Stimulated activated CD8-positive, alpha-beta memory T cell treated with anti-CD3 and anti-CD28 coated beads, Interleukin-7, amount 100 ng/mL, for 48 hours (primary cell): ENCODE measurements at places on chromosomes 3 and 15.
A peak's percentile ranks its signal among the peaks of the same experiment; 100 is the strongest.

- no peak for DNase-seq
Measured at GRCh38 chr15:61115679-61116078, 113.4 kb downstream of the RORA start.

- DNase-seq, result no peak
Measured at GRCh38 chr15:27843146-27843545, 256.0 kb downstream of the OCA2 start.

DNA sequence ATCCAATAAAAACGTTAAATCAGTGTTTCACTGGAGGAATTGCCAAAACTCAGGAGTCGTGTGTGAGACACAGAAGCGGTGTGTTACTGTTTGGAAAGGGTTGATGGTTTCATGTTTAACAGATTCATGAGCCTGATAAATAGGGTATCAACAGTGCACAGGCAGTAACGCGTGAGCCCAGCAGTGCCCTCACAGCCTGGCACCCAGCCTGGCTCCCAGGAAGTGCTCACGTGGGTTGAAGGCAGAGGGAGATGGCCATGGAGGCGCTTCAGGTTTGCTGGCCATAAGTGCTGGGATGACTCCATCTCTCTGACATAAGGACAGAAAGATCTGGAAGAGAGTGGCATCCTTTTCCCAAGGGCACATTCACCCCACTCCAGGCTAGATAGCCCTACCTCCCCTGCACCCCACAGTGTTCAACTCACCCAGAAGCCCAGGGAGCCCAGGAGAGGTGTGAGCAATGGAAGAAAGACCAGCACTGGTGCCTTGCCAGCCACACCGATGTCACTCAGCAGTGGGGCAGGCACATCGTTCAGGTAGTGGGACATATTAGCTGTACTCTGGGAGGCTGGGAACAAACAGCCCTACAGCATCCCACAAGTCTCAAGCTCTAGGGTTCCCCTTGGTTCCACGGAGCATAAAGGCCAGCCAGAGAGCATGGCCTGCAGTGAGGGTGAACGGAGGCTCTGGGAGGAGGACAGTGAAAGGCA, 164.3 kb downstream of the LRRK1 start:
- DNase-seq, result no peak

GRCh38 chr3:8561370-8561769, 59.7 kb downstream of the LMCD1 start:
- DNase-seq, result no peak

DNA sequence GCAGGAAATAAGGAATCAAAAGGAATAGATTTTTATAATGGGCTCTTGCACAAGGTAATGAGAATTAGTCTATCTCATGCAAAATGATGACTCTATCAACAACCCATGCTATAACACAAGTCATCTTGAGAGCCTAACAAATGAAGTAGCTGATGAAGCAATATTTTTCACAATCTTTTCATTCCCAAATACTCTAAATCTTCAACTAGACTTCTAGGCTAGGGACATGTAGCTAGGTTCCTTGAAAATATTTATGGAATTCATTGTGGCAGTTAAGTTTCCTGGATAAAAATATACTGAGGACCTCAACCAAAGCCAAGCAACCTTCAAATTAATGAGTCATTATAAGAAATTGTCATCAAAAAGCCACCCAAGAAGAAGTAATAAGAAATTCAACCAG, 55.4 kb downstream of the DCBLD2 start:
- no peak for DNase-seq

- DNase-seq, result no peak
Measured at GRCh38 chr15:101526021-101526420, 36.5 kb upstream of the PCSK6 start.

DNA sequence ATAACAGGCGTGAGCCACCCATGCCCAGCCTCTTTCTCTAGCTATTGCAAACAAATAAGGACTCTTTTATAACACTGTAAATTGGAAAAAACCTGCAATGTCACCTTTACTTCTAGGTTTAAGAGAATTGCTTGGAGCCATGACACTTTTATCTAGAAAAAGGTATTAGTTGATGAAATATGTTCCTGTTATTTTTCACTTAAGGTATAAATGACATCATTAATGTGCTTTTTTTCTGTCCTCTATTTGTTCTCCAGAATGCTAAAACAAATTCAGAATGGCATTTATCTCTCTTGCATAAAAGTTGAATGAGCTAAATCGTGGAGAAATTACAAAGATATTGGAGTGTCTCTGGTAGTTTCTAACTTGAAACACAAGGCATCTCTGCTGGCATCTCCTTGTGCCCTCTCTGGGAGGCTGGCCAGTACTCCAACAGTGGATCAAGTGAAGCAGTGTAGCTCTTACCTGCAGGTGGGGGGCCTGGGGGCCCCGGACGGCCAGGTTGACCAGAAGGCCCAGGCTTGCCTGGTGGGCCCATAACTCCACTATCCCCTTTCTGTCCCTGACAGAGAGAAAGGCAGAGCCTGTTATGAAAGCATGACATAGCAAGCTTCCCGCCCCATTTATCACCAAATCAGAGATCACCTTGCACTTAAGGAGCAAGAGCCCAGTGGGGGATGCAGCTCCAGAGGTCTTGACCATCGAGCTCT, 38.6 kb downstream of the EAF1 start:
- no peak for DNase-seq

- DNase-seq, result no peak
Measured at GRCh38 chr3:39082666-39083313, 24.6 kb downstream of the GORASP1 start.

DNA sequence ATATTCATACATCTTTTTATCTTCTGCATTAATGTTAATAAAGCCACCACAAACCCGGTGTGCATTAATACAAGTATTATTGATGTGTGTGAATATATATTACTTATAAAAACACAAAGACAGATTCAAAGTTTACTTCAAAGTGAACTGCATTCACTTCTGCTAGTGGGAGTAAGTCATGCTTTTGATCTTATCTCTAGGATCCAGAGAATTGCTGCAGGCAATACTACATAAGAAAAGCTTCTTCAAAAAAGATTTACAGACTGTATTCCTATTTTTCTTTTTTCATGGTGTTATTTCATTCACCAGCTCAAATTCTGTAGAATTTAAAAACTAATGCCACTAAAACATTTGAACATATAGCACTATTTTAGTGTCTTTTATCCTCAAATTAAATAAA, 87.5 kb upstream of the CBLB start:
- DNase-seq, result no peak

DNA sequence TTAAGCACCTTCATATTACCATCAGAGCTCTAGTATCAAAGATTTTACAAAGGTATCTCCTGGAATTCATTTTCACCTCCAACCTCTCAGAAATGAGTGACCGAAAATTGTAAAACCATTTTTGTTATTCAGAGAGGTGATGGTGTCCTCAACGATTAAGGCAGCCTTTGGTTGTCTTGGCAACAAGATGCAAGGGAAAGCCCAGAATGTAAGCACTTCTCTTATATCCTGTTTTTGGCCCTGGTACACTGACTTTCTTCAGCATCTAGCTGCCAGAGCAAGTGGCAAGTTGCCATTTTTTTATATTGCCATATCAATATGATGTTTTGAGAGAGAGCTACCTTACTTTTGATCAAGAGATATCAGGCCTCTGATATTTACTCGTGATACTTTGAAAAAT, 384.9 kb upstream of the NECTIN3 start:
- no peak for DNase-seq

- DNase-seq, result no peak
Measured at GRCh38 chr3:148601766-148602685, 95.7 kb upstream of the AGTR1 start.

DNA sequence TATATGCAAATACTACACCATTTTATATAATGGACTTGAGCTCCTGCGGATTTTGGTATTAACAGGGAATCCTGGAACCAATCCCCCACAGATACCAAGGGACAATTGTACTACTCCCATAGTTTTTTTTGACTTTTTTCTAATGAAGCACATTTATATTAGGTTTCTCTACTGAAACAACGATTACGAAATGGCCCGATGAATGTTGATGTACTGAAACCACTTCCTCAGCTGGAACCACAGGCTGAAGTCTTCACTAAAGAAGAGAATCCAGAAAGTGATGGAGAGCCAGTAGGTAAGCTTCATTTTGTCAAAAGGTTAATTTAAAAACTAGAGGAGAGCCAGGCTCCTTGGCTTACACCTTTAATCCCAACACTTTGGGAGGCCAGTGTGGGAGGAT, 121.5 kb upstream of the LRRFIP2 start:
- no peak for DNase-seq

DNA sequence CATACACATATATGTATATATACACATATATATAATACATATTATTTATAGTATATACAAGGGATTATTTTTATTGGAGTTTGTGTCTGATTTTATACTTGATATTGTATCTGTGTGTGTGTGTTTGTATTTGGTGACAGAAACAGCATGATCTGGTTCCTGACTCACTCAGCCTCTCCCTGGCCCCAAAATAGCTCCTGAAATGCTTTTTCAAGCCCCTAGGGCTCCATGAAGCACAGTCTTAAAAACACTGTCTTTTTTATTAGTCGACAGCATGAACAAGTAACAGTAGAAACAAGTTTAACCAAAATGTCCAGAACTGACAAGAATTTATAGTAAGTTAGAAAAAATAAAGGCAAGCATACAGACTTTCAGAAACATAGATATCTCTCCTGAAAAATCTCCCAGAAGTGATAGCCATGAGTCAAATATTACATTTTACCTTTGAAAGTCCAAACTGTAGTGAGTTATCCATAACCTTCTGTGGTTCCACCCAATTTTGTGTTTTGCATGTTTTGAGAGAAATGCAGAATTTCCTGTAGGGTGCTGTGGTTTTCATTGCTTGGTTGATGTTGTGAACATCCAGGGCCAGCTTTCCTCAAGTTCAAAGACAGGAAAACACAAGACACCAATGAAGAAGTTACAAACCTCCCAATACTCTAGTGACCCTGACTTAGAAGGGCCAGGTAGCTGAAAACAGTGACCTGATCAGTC, 98.5 kb upstream of the CCDC80 start:
- no peak for DNase-seq

- peak; percentile 88 for DNase-seq
Measured at GRCh38 chr3:52253314-52254304, 8.1 kb downstream of the PPM1M start.

- DNase-seq, result no peak
Measured at GRCh38 chr3:66606868-66607267, 106.0 kb upstream of the LRIG1 start.

- DNase-seq, result no peak
Measured at GRCh38 chr15:85838655-85839054, 43.9 kb upstream of the KLHL25 start.

GRCh38 chr3:68631850-68632545, 300.3 kb downstream of the TAFA4 start:
- DNase-seq, result no peak

DNA sequence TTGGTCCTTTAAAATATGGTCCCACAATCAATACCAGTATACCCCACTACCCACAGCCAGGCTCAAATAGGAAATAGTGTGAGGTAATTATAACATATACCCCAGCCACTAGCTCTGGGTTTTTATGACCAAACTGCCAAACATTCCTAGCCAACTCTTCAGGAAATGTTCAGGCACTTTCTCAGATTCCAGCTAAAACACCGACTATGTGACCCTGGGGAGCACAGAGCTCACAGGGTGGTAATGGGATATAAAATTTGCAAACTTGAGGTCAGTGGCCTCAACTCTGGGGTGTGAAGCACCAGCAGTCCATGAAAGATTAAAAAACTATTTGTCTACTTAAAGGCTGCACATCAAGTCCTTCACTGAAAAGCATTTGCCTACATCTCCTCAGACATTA, 12.9 kb downstream of the FBN1 start:
- DNase-seq, result no peak

- no peak for DNase-seq
Measured at GRCh38 chr15:40499931-40500330, 29.1 kb downstream of the CHST14 start.

GRCh38 chr15:79812541-79812940, 84.3 kb downstream of the MTHFS start:
- DNase-seq, result no peak

DNA sequence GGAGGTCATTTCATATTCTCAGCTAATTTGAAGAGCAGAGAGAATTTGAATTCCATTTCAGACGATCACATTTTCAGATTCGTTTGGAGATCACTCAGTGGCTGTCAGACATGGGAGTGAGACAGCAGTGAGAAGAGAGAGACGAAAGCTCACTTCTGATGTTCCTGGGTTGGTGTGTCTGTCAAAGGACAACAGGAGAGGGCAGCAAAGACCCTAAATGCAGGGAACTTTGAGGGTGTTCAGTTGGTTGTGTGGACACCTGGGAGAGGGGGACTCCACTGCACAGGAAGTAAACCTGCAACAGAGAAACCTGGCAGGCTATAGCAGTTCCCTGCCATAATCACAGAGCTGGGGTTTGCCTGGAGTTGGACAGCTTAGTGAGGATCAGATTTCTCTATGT, 675.1 kb downstream of the SQOR start:
- no peak for DNase-seq

DNA sequence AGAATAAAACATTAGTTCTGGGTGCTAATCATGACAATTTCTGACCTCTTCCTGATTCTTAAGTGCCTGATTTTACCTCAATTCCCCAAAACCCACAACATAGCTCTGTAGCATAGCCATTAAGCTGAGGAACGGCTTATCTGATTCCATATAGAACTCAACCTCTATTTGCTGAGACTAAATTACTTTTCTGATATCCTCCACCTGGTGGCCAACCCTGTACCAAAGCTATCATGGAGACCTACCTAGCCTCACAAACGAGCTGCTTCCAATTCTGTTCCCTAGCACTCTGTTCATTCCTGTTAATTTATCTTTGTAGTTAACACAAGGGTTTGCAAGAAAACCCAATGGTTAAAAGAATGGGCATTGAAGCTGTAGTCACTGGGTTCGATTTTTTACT, 245.2 kb downstream of the PLOD2 start:
- no peak for DNase-seq

- DNase-seq, result no peak
Measured at GRCh38 chr15:95596496-95596895, 734.0 kb upstream of the NR2F2 start.

DNA sequence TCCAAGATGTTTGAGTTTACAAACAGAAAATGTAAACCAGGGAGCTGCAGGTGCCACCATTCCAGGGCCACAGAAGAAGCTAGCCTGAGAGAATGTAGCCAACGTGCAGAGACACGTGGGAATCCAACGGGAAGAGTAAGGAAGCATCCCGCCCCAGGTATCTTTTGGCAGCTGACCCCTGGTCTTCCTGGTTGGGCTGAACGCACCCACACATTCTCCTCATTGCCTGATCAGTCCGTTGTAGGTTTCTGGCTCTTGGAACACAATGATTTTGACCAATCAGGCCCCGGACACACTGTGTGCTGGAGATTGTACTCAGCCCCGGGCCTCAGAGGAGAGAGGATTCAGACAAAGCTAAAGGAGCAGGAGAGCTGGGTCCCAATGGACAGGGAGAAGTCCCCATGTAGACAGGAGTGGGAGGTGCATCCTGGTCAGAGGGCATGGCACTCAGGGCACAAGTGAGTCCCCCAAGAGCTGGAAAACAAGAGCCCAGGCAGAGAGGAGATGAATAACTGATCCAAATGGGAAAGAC, 102.3 kb downstream of the TPRA1 start:
- no peak for DNase-seq

GRCh38 chr3:143644370-143645089, 203.7 kb downstream of the SLC9A9 start:
- DNase-seq, result no peak

- DNase-seq, result no peak
Measured at GRCh38 chr15:69513450-69513960, 60.9 kb downstream of the RPLP1 start.

- no peak for DNase-seq
Measured at GRCh38 chr3:132343018-132343612, 25.9 kb downstream of the ACP3 start.
